Stimulated activated CD4-positive, alpha-beta T cell treated with anti-CD3 and anti-CD28 coated beads, Interleukin-2, amount 100 ng/mL, for 48 hours (primary cell): ENCODE measurements at places on chromosomes 5 and 9.

GRCh38 chr5:7398596-7399280, 2.8 kb downstream of the ADCY2 start:
- no peak for DNase-seq

- DNase-seq: no peak
Observed at GRCh38 chr5:9781275-9781674, 151.1 kb upstream of the TAS2R1 start.

DNA sequence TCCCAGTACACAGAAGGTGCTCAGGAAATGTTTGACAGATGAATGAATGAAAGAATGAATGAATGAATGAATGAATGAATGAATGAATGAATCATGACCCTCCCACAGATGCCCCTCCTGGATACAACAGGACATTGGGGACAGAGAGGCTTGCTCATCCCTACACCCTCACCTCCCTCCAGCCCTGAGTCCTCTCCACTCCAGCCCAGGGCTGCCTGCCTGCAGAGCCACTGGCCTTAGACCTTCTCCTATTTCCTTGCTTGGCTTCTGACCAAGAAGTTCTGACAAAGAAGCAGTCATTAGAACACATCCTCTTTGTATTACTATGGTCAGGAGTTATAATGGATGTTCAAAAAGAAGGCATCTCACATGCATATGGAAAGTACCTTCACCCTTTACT, 240.7 kb upstream of the DAPK1 start:
- no peak for DNase-seq

DNA sequence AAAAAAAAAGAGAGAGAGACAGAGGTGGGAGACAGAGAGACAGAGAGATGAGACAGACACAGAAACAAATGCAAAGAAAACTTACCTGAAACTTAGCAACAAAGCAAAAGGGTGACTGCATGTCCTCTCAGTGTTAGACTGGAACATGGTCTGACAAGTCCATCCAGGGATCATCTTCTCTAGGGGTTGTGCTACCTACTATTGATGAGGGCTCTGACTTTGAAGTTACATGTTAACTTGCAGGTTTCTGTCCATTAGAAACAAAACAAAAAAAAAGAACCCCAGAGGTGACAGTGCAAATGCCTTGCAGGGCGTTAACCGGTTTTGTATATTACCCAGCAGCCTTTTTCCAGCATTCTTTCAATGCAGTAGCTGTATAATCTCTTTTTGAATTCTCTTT, 13.6 kb upstream of the SPARC start:
- DNase-seq: no peak

GRCh38 chr5:153551537-153552079, 61.1 kb downstream of the GRIA1 start:
- no peak for DNase-seq

DNA sequence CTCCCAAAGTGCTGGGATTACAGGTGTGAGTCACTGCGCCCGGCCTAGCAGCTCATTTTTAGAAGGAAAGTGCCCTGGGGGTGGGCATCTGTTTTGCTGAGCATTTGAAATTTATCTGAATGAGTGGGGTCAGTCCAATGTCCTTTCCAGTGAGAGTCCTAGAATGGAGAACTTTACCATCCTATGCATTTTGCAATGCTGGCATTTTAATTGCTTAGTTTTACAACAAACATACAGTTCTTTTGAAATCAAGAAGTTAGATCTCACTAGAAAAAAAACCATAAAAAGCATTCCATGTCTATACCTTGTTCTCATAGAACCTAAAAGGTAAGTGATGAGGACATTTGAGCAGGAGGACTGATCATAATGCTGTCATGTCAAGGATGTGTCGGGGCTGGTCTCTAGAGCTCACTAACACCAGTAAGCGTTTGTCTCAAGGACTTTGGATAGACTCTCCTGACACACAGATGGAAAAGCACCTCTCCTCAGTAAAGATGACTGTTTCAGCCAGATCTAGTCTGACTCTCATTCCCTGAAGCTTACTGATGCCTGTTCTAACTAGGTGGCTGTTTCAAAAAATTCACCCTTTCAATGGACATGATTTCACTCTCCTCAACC, 83.9 kb downstream of the DCP2 start:
- DNase-seq: no peak

DNA sequence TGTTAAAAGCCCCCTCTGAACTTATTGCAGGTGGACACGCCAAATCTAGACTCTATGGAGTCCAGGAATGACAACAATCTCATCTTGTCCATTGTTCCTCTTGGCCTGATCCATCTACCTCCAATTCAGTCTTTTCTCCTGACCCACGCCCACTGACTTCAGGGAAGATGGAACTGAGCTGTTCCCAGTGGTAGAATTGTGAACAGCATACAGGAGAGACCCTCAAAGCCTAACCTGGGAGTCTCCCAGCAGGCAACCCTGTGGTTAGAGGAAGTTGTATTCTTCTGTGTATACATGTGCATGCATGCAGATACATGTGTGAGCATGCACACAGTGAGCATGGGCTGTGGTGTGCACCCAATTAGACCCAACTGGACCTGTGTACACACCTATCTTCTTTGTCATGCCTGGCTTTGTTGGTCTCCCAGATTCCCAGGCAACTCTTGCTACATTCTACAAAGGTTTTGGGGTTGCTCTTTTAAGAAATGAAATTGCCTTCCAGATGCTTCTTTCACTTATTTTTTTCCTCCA, 286.0 kb downstream of the ZSWIM6 start:
- DNase-seq: no peak

GRCh38 chr9:112041536-112042243, 133.4 kb downstream of the SUSD1 start:
- no peak for DNase-seq

- DNase-seq: no peak
Observed at GRCh38 chr5:52073993-52074689, 690.9 kb downstream of the ISL1 start.

- no peak for DNase-seq
Observed at GRCh38 chr9:17776735-17777134, 197.9 kb downstream of the SH3GL2 start.

- DNase-seq: no peak
Observed at GRCh38 chr5:95619096-95619495, 791 bp upstream of the GPR150 start.

- DNase-seq: no peak
Observed at GRCh38 chr9:108836781-108837180, 19.0 kb downstream of the ACTL7B start.

DNA sequence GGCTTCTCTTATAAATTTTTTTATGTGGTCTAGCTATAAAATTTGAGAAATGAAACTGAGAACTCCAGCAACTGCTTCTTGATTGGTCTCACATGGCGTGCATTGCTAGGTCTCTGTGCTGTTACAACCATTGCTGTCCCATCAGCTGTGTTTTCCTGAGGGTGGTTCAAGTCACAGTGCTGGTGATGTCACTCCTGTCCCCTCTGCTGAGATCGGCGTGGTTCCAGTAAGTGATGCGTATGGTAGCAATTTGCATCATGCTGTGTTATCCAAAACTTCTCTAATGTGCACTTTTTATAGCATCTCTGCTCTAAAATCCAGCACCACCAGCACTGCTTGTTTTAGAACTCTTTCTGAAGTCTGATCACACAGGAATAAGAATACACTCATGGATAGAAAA, 112.6 kb upstream of the ZNF608 start:
- DNase-seq: no peak

- DNase-seq: no peak
Observed at GRCh38 chr5:56729488-56729887, 85.9 kb upstream of the MAP3K1 start.

DNA sequence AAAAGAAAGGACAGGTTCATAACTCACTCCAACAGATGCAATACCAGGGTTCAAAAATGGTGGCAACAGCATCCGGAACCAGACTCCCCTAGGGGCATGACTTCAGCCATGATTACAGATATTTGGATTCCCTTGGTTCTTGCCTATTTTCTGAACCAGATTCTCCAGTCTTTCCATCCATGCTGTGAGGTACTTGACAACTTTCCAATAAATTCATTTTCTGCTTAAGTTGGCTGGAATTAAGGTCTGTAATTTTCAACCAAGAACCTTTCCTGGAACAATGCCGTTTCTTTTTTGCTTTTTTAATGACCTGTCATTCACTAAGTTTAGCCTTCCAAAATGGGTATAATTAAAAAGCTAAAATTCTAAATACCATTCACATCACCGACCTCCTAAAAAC, 52.2 kb downstream of the SCAI start:
- no peak for DNase-seq

DNA sequence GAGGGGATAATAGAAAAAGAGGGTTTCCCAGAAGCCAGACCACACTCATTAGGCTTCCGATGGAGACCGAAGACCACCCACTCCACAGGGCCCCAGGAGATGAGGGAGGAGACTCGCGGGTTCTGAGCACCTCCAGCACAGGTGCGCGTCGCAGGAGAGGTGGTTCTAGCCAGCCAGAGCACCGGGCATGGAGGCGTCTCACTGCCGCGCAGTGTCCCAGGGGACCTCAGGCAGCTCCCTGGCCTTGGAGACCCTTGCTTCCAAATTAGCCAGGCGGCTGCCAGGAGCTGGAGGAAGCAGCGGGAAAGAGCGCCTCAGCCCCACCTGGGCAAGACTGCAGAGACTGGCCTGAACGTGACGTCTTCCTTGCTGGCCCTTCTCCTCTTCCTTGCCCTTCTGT, 115.4 kb upstream of the FBXL7 start:
- no peak for DNase-seq

DNA sequence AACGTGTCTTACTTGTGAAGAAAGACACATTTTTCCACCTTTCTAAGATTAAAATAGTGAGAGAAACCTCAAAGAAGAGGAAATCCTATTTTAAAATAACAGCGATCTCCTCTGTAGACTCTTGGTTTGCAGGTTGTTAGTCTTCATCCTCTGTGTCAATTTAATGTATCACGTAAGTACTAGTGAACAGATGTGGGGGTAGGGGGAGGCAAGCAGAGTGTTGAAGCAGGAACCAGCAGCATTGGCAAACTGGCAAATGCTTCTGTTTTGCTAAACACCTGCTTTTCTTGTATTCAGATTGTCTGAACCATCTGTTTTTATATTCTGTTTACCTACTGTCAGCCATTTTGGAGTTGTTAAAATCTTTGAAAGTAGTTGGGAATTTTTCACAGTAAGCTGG, 159.3 kb upstream of the TLX3 start:
- DNase-seq: no peak

- no peak for DNase-seq
Observed at GRCh38 chr9:68775003-68775730, 70.1 kb downstream of the PIP5K1B start.

GRCh38 chr9:4022435-4023067, 277.3 kb downstream of the GLIS3 start:
- no peak for DNase-seq

DNA sequence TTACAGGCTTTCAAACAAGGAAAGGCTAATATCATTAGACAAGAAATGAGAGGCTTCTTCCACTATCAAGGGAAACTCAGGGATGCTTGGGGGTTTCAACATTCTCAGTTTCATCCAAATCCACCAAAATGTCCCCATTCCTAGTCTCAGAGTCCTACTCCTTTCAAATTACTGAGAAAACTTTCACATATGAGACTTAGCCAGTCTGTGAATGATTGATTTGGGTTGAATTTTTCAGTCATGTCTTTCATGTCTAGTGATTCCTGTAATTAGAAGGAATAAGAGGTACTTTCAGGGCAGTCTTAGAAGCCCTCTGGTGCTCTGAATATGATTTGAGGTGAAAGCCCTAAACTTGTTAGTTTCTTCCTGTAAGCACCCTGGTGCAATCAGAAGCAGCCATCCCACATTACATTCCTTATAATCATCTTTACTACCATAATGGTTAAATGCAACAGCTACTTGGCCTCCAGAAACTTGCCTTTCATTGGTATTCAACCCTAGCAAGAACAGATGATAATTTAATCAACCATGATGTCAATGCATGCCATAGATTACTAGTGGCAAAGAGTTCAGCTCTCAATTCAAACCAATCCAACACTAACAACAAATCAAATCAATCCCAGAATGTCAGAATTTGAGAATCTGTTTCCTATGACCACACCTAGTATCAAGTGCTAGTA, 50.7 kb upstream of the RIC1 start:
- DNase-seq: no peak

DNA sequence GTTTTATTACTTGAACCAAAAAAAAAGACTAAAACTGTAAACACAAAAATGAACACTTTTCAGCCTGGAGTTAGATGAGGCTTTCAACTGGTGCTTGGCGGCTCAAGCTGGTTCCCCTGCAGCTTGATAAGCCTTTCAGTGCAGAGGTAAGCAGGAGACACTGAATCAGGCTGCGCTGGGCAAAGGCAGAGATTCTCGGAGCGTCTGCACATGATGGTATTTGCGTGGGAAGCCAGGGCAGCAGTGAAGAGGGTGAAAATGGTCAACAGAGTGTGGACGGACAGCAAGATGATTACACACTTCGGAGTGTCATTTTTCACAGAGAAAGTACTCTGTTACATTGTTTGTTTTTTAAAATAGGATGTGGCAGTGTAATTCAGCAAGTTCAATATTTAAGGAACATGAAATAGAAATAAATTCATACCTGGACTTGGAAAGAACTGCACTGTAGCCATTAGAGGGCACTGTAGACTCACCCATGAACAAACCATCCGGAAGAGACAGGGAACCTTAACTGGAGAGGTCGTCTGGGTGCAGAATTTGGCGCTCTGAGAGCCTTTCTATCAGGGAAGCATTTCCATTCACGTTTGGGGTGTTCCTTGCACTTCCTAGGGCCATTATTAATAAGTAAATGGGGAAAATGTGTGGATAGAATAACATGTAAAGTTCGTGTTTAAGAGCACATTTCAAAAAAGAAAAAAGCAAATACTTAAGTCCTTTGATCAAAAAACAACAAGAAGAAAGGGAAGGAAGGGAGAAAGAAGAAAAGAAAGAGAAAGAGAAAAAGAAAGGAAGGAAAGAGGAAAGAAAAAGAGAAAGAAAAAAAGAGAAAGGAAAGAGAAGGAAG, 69.8 kb downstream of the ICE1 start:
- peak; percentile 9 for DNase-seq

- no peak for DNase-seq
Observed at GRCh38 chr9:117784996-117785395, 80.8 kb downstream of the TLR4 start.

DNA sequence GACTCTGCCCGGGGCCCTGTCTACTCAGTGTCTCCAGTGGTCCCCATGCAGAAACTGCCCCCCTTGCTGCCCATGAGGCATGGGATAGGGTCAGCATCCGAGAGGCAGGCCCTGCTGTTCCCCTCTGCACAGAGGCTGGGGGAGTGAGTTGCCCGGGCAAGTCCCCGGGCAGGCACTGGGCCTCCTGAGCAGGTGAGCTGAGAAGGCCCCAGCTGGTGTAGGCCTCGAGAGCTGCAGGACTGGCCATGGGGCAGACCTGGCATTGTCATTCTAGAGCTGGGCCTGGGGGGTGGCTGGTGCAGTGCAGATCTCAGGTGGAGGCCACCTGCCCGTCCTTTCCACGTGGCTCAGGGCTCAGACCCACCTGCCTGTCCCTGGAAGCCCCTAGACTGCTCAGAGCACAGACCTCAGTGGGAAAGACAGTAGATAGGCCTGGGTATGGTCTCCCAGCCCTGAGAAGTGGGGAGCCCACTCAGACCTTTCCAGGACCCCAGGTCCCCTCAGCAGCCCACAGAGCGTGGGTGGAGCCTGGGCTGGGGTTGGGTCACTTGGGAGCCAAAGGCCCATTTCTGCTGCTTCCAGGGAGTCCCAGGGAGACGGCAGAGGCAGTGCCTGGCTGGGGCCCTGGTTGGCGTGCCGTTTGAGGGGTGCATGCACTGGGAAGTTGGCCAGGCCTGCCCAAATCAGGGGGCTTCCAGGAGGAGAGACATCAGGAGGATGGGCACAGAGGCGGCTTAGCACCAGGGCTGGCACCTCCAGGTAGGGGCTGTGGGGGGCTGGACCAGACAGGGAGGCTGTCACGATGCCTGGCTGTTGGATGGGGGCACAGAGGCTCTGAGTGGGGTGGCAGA, 4.8 kb upstream of the NOTCH1 start:
- DNase-seq: no peak
